ENCODE measurements at places on chromosomes 5 and 9.

DNA sequence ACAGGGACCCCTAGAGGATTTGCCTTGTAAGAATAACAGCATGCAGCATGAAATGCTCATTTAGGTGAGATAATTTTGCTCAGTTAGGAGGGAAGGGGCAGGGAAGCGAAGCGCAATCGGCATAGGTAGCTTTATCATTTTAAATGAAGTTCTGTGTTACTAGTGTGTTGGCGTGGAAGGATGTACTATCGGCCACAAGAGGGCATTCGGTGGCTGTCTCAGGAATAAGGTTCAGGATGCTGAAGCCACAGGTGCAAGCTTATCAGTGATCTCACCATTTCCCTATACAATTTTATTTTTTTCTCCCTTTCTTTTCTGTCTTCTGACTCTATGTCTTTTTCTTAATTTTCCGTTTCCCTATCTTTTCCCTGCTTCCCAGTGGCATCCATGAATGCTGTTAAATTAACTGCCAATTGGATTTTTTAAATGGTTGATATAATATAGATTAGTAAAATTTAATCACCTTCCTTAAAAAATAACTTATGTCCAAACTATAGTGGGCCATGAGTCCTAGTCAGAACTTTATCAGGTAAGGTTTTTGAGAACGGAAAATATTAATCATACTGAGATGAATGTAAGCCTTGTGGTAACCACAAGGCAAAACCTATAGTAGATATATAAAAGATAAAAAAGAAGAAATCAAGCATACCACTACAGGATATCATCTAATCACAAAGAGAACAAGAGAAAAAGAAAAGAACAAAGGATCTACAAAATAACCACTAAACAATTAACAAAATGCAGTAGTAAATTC lies 1.2 kb upstream of the INSL6 start:
- ATAC-seq, result peak; percentile 55

GRCh38 chr9:4630836-4631235 lies 31.3 kb upstream of the PLPP6 start:
- ATAC-seq, result no peak

DNA sequence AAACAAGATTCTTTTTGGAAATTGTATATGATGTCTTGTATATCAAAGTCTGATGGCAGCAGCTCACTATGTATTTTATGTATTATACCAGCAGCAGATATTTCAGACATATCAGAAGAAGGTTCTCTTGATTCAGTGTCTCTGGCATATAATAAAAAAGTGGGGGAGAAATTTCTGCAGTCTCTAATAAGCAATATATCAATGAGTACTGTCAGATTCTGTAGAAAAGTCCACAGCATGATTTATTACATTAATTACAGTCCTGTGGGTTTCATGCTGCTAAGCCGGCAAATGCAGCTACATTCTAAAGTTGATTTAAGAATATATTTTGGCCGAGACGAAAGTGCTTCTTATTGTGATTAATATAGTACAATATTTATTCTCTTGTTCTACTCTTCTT lies 113.1 kb downstream of the KIAA1958 start:
- no peak for ATAC-seq

DNA sequence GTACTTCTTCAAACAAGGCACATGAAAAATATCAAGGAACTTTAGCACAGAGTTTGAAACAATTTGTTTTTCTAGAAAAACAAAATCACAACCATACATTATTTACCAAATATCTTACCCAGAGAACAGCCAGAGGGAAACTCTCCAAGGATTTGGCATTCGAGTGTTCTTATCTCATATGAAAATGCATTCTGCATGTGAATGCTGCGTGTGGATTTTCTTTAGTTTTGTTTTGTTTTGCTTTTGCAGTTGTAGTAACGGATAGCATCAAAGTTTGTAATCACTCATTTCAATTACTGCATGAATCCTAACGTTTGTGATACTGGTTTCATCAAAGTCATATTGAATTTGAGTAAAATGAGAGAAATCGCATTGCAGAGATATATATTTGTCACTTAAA lies 28.0 kb downstream of the ADAMTSL1 start:
- ATAC-seq, result no peak

DNA sequence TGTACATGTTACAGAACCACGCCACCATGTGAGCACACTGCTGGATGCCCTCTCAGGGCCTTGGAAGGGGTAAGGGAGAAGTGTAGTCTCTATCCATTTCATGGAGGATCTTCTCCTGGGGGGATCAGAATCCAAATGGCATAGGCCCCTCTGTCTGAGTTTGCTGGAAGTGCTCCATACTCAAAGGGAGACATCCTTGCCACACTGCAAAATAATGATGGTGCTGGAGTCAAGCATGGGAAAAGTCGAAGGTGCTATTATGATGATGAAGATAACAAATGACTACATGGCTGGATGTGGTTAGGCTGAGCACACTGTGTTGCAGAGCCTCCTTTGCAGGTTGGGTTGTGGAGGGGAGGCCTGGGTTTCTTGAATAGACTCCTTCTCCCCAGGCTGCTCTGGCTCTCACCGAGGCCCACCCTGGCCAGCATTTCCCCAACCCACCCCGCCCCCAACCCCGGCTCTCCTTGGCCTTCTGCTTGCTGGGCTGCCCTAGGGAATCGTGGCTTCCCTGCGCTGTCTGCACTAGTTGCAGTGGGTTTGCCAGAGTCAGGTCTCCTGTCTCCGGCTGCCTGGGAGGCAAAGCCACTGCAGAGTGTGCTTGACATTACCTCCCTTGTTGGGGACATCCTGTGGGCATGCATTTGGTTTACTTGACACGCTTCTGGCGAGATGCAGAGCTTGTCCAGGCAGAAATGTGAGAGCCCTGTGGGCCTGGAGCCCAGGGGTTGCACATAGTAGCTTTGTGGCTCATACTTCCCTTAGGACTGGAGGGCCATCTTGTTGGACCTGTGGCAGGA lies 3.0 kb downstream of the MVB12B start:
- ATAC-seq, result no peak

DNA sequence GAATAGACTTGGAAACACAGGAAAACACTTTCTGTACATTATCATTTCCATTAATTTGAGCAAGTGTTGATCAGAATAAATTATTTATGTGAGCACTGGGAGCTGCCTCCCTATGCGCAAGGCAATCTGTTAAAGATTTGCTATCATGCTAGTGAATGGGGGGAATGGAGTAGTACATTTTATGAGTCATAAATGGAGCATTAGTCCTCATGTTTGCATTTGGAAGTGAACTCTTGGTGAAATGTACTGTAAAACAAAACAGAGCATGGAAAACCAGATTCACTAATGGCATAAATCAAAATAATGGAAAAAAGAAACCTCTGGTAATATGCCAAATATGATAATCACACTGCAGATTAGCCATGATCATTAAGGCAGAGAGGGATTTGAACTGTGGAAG lies 40.5 kb upstream of the TMC1 start:
- ATAC-seq, result no peak

DNA sequence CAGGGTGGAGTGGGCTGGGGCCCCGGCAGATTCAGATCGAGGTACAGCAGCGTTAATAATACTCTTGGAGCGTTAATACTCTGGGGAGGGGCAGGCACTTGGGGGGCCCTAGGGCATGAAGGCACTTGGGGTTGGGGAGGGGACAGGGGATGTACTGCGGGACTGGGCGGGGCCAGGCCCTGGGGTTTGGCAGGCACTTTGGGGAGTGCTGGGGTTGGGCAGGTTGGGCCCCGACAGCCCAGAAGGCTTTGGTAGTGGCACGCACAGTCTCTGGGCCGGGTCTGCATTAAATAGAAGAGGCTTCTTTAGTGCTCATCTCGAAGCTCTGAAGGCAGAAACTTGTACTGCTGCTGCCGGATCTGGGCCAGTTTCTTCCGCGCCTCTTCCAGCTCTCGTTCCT lies 7.8 kb upstream of the TPM2 start:
- no peak for ATAC-seq

- ATAC-seq, result no peak
Observed at GRCh38 chr5:36272136-36272690, 29.5 kb downstream of the RANBP3L start.

- peak; percentile 86 for ATAC-seq
Observed at GRCh38 chr5:57383093-57383861, 99.3 kb downstream of the ACTBL2 start.

- no peak for ATAC-seq
Observed at GRCh38 chr5:120254385-120254784, 209.7 kb upstream of the PRR16 start.

DNA sequence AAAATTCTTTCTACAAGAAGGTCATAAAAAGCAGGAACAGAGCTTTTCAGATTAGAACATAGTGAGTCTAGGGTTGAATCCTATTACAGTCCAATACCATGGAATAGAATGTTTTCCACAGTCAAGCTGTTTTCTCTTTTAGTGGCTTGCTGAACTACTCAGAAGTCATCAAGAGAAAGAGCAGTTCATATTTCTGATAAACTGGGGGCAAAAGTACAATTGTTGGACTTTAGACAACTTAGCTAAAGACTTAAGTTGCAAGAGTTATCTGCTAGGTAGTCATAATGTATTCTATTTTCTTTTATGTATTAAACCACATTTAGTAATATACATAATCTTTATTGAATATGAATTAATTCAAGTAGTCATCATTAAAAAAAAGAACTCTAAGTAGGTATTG lies 233.1 kb upstream of the GRIA1 start:
- ATAC-seq, result no peak

- ATAC-seq, result peak; percentile 90
Observed at GRCh38 chr9:124286292-124286931, 28.7 kb downstream of the NEK6 start.

GRCh38 chr5:110001648-110002047 lies 311.9 kb downstream of the MAN2A1 start:
- ATAC-seq, result no peak

DNA sequence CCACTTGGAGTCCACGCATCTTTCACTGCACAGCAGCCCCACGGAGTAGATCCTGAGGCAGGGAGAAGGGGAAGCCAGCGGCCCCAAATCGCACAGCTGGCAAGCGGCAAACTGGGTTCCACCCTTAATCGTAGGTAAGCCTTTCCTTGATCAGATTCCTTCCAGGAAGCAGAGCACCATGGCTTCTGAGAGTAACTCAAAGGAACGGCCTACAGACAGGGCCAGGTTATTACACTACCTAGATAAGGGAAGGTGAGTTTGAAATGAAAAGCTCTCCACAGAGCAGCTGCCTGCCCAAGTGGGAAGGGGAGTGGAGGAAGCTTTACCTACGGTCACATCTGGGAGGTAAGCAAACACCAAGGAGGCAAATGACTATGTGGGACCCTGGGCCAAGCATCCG lies 7.9 kb downstream of the DAP start:
- ATAC-seq, result no peak

DNA sequence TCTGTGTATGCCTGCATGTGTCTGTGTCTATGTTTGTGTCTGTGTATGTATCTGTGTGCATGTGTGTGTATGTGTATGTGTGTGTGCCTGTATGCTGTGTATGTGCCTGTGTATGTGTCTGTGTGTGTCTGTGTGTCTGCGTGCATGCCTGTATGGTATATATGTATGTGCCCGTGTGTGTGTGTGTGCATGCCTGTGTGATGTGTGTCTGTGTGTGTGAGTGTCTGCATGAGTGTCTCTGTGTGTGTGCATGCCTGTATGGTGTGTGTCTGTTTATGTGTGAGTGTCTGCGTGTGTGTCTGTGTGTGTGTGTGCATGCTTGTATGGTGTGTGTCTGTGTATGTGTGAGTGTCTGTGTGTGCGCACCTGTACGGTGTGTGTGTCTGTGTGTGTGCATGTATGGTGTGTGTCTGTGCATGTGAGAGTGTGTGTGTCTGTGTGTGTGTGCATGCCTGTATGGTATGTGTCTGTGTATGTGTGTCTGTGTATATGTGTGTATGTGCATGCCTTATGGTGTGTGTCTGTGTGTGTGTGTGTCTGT lies 137.1 kb upstream of the IRX2 start:
- ATAC-seq, result no peak

DNA sequence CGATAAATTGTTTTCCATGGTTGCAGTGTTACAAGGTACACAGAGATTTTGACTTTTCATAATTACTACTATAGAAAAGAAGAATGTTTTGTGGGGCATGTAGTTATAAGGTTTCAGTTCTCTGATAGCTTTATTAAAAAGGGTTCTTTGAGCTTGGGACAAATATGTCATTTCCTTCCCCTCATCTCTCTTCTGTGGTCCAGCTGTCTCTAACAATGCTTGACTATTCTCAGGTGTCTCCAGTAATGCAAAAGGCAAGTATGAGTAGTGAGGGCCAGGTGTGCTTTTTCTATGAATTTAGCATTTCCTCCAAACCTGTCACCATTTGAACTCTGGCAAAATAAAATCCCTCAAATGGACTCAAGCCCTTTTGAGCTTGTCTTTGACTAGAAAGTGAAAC lies 84.3 kb downstream of the SLF1 start:
- no peak for ATAC-seq

GRCh38 chr5:138491284-138491648 lies 26.0 kb downstream of the EGR1 start:
- ATAC-seq, result no peak

DNA sequence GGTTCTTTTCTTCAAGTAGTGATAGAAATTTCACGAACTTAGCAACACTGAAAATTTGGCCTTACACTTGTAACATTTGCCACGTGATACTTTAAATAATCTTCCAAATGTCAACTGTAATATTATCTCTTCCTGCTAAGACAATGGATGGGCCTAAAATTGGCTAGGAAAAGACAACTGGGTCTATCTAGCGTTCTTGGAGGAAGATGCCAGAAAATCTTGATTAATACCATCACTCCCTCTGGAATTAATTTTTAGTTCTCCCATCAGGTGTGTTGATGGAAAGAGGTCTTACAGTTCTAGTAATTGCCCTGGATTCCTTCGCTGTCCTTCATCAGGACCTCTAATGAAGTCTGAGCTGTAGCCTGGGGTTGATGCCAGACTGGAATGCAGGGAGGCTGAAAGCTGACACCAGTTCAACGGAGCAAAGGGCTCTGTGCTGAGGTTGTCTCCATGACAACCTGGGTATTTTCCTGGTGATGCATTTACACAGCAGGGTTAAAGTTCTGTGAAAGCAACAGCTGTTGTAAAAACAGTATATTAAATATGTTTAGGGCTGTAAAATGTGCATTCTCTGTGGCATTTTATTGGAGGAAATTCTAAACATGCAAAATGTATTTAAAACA lies 92.3 kb downstream of the GAS1 start:
- ATAC-seq, result no peak

DNA sequence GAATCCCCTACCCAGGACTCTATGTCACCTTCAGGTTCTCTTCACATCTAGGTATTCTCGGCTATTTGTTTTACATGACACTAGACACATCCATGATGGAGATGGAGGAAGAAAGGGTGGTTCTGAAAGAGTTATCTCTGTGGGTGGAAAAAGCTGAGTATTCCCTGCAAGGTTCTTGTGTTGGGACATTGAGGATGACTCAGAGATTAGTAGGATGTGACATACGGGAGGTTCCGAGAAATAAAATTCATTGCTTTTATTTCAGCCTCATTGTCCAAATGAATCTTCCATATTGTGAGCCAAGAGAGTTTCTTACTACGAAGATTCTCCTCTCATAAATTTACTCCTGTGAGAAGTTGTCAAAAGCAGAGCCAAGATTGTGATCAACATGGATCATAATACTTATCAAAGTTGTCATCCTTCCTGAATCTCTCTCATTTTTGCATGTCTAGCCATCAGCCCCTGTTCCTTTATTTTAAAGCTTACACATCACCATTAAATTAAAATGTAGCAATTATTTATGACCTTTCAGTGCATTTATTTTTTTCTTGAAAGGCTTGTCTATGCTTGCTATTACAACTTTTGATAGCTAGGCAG lies 370.0 kb downstream of the PSAT1 start:
- no peak for ATAC-seq

All from activated CD4-positive, CD25-positive, alpha-beta regulatory T cell treated with anti-CD3 and anti-CD28 coated beads, Interleukin-2, amount 50 U/mL, for 24 hours (primary cell).